Left colon (tissue), 2 donors: ENCODE measurements at places on chromosomes 12 and 14. TPM values are rescaled to one million over a fixed set of nuclear protein-coding genes. Genes with fewer than 3 reads are reported as not detected.

DNA sequence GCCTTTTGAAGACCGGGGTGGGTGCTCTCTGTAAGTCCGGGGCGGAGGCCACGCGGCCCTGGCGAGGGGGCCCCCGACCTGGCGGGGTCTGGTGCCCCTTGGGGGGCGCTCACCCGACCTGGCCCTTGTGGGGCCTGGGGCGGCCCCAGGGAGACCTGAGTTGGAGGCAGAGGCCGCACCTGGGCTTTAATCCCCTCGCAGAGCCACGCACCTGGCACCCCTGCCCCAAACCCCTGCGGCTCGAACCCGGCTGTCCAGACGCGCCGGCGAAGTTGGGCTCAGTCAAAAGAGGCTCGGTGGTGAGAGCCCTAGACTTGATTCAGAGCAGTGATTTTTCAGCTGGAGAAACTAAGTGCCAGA is 267 bp downstream of the CFAP251 start:
- DNase-seq = no peak

The TAS2R46 gene
- 2.5 TPM for total RNA-seq

- DNase-seq = no peak
Observed at GRCh38 chr14:56189307-56189706, 71.1 kb downstream of the PELI2 start.

- DNase-seq = no peak
Observed at GRCh38 chr14:37515771-37516170, 79.3 kb downstream of the FOXA1 start.

GRCh38 chr14:34978444-34978843 is 4.3 kb upstream of the SRP54 start:
- DNase-seq = no peak

DNA sequence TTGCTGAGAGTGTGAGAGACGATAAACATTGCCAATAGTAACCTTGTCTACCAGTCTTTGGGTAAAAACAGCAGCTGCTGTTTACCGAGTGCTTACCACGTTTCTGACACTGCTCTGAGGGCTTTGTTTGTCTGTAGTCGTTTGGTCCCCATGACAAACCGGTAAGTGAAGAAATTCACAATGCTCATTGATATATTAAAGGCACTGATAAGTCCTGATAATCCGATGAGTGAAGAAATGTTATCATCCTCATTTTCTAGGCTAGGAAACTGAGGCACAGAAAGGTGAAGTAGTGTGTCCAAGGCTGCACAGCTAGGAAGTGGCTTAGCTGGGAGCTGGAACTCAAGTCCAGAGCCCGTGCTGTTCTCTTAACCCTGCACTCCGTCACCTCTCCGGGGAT is 138.6 kb downstream of the SCARB1 start:
- no peak for DNase-seq

The SDSL gene
- total RNA-seq = 14.7 TPM

The ESR2 gene
- 0.40 TPM for total RNA-seq

The MYO1H gene
- total RNA-seq = 0.20 TPM

The TROAP gene
- total RNA-seq = 4.9 TPM

DNA sequence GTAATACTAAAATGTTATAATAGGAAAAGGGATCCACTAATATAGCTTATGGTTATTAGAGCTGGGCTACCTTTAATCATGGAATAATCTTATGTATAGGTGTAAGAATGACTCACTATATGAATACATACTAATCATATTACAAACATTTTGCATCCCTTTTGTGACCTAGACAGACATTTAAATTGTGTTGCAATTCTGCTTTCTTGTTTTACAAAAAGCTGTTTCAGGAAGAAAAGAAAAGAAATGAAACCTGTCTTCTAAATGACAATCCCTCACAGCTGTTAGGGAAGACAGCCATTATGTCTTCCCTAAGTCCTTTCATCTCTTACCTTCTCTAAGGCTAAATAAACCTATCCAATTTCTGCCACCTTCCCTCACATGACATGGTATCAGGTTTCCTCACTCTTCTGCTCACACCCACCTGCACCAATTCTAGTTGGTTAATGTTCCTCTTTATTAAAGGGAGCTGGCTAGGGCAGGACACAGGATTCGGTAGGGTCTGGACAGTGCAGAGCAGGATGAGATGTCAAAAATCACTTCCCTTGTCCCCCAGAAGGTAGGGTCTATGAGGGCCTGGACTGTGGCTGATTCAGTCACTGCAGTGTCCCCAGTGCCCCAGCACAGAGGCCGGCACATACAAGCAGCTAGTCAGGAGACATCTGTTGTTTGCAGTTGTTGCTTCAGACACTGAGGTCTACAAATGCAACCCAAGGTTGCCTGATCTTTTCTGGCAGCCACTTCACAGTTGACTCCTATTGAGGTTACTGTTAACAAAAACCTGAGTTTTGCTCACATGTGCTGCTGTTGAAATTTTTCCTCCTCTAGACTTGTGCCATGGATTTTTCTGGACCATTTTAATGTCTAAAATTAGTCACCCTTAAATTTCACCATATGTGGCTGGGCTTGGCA is 3.7 kb downstream of the DHRS7 start:
- no peak for DNase-seq

The AQP5 gene
- not detected for total RNA-seq

- no peak for DNase-seq
Observed at GRCh38 chr14:31029016-31029970, 3.1 kb upstream of the STRN3 start.

DNA sequence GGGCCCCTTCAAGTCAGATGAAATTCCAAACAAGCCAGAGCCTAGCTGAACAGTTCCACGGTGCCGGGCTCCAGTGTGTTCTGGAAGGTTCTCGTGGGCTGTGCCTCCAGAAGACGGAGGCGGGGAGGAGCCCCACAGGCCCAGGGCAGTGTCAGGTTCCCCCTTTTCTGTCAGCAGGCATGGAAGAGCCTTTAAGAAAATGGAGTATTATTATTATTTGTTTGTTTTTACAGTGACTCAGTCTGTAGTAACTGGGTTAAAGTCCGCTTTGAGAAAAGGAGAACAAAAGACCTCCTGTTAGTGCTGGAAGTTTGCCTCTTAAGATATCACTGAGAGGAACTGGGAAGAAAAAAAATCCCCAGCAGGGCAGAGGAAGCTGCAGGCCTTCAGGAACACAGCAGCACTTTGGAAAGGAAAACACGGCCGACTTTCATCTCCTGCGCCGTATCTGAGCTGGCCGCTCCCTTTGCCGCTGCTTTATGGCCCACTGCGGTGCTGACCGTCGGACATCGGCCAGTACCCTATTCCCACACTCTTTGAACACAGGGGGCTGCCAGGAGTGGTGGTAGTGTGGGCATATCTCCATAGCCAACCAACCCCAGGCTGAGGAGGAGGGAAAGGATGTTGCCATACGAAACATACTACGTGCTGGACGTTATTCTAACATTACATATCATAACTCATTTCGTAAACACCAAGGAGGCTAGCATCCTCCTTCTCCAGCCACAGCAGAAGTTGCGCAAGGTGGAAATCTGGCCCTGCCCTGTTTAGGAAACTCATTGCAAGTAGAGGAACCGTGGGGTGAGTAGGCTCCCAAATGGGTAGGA is 194.0 kb downstream of the ZFP36L1 start:
- peak; percentile 78 for DNase-seq

The SLCO1B1 gene
- not detected for total RNA-seq

- no peak for DNase-seq
Observed at GRCh38 chr14:74569387-74569786, 42.6 kb downstream of the LTBP2 start.

DNA sequence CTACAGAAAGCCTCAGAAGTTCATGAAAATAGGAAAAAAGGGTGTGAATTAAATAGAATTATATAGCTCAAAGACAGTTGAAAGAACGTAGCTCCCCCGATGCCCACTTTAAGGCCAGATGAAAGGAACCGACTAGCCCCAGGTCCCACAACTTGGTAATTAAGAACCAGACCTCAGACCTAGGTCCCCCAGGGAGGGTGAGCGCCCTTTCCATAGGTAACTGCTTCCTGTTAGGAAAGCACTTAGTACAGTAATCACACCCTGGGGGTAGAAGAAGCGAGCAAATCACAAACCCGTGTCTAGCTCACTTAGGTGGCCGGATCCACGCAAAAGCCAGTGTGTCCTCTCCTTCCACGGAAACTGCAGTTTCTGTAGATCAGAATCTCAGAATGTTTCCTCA is 77.1 kb downstream of the PLXNC1 start:
- DNase-seq = no peak

- no peak for DNase-seq
Observed at GRCh38 chr14:105378199-105378598, 20.1 kb upstream of the TEX22 start.
